ENCODE measurements at places on chromosomes 5 and 9.

DNA sequence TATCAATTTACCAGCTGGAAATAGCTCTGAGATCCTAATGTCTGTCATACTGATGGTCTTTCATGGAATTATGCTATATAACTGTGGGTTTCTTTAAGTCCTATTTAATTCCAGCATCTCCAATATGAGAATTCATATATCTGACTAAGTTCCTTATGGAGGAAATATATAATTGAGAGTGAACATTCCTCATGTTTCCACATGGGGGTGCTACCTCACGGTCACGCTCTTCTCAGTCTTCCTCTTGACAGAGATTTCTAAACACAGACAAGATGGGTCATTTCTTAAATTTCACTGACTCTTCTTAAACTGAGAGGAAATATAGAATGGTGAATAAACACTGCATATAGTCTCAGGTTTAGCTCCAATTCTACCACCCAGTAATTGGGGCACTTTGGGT is 212.1 kb downstream of the SLF1 start:
- DNase-seq = no peak

DNA sequence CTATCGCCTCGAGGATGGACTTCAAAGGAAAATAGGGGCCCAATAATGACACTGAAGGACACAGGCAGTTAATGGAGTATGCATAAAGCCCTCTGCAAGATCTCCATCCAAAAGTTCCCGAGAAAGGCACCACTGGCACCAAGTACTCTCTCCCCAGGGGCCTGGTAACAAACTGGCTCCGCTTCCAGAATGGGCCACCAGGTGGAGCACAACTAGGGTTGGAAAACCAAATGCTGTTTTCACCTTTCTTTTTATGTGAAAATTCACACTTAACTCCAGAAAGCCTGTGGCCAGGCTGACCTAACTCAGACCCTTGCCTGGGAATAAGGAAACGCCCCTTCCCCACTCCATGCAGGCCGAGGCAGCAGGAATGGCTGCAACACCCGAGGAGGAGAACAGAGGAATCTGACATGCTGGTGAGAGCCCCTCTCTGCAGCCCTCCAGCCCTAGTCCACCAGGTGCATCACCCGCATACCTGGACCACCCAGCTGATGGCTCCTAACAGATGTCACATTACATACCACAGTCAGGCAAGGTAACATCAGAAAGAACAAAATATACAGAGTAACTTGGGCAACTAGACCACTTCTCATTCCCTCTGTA is 42.8 kb downstream of the CAMSAP1 start:
- peak; percentile 64 for DNase-seq

GRCh38 chr9:111300140-111300735 is 29.8 kb downstream of the OR2K2 start:
- DNase-seq = no peak

- DNase-seq = no peak
These were observed 22.2 kb upstream of the MVB12B start for GRCh38 chr9:126304207-126304970.

DNA sequence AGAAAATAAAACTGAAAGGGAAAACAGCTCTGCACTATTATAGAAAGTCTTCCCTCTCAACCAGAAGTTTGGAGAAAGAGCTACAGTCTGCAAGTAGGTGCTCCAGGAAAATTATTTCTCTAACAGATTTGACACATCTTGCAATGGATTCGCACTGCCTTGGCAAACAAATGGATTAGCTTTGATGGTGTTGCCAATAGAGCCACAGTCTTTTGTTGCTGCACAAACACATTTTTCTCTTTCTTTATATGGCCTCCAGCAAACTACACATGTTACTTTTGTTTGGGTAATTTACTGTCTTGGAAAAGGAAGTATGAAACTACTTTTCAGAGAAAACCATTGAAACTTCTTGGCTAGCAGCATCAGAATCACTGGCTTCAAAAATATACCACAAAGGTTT is 523.1 kb downstream of the EFNA5 start:
- no peak for DNase-seq

DNA sequence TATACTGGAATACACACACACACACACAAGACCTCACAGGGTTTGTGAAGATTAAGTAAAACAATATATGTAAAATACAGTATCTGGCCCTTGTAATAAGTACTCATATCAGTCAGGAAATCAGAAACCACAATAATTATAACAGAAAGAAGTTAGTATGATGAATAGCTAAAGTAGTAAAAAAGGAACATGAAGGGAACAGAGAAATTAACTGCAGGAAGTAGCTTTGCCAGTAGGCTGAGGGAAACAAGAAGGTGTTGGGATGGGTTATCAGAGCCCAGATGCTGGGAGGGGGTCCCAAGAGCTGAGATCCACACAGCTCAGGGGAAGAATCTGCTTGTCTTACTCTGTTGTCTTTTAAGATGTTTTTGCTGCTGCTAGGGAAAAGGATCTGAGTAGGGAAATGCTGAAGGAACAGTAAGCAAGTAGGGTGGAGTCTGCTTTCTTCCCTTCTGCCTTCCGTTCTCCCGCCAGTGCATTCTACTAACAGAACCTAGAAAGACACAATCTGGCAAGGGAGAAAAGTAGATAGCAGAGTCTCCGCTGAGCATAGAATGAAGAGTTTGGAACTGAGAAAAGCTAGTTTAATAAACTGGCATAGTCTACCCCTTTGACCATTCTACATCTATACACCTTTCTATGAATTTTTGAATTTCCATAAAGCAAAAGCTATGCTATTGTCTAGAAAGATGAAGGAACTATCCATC is 55.3 kb upstream of the ALDH1A1 start:
- no peak for DNase-seq

GRCh38 chr5:72291601-72292000 is 28.4 kb downstream of the MRPS27 start:
- no peak for DNase-seq

DNA sequence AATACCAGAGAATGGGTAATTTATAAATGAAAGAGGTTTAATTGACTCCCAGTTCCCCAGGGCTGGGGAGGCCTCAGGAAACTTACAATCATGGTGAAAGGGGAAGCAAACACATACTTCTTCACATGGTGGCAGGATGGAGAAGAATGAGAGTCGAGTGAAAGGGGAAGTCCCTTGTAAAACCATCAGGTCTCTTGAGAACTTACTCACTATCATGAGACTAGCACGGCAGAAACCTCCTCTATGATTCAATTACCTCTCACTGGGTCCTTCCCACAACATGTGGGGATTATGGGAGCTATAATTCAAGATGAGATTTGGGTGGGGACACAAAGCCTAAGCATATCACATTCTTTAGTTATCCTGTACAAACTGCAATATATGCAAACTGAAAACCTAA is 609.4 kb downstream of the MTRR start:
- DNase-seq = no peak

GRCh38 chr9:111979561-111979960 is 82.9 kb downstream of the UGCG start:
- DNase-seq = no peak

DNA sequence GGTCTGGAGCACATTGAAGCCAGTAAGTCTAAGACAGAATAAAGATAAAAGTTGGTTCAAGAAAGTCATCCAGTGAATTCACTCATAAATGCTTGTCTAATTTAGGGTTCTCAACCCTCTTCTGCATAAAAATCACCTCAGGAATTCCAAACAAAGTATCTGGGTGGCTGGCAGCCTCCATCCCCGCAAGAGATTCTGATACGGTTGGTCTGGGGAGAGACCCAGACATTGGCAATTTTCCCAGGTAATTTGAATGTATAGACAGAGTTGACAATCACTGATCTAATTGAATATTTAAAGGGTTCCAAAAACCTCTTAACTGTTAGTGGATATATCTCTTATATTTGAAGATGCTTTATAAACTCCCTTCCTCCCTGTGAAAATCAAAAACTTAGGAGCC is 14.9 kb downstream of the ADAMTSL1 start:
- DNase-seq = no peak

GRCh38 chr5:150486402-150487198 is 21.3 kb upstream of the NDST1 start:
- peak; percentile 14 for DNase-seq

- no peak for DNase-seq
These were observed 61.8 kb downstream of the PRKACG start for GRCh38 chr9:68951879-68952659.

DNA sequence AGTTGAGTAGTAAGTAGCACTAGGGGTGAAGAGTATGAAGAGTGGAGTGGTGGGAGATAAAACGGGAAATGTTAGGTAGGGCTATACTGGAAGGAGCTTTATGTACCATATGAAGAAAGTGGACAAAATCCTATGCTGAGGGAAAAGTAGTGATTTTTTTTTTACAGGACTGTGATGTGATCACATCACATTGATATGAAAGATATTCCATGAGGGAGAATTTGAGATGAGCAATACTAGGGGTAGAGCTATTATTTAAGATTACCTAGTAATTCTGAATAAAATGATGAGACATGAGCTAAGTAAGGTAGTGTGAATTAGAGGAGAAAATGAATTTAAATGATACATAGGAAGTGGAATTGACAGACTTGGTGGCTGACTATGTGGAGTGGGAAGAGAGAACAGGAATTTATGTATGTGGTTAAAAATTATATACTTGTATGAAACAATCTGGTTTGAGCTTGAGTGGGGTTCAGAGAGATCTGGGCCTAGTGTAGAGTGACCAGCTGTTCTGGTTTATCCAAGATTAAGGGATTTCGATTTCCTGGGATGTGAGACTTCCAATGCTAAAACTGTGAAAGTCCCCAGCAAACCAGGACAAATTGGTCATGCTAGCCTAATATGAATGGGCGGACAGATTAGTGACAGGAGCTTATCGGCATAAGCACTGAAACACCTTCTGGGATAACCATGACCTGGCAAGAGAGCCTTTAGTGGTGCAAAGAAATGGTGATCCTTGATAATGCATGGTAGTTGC is 29.3 kb upstream of the STOM start:
- no peak for DNase-seq

DNA sequence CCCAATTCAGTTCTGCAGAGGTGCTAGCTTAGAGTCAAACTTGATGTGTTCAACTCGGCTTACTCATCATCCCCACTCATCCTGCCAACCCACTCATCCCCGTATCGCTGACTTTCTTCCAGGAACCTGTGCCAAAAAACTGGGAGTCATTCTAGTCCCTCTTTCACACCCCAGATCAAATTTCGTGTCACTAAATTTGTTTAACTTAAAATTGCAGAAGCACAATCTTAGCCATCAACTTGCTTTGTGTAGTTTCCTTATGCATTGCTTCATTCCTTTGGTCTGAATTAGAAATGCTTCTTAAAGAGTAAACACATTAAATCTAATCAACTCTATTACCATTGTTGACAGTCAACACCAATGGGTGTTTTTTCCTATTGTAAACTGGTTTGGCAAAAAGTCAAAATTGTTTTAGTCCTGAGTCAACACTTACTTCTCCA is 162.4 kb downstream of the TTC39B start:
- DNase-seq = no peak

GRCh38 chr5:126512451-126512850 is 82.6 kb downstream of the ALDH7A1 start:
- DNase-seq = no peak

DNA sequence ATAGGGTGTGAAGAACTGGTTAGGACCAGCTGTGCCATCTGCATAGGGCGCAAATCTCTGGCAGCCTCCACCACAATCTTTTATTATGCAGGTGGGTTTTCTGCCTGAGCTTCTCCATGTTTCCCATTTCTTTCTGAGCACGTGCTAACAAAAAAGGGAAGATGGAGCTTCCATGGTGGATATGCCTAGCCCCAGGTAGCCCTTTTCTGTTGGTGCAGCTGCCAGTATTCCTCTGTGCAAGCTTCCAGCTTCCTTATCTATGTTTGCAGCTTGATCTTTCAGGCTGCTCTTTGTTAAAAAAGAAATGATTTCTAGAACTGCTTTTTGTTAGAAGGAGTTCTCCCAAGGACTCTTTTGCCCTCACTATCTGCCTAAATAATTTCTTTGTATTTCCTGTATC is 95.0 kb upstream of the EPB41L4A start:
- DNase-seq = no peak

- no peak for DNase-seq
These were observed 16.1 kb downstream of the BASP1 start for GRCh38 chr5:17233488-17233887.

- no peak for DNase-seq
These were observed 14.3 kb downstream of the MOCS2 start for GRCh38 chr5:53095217-53095616.

DNA sequence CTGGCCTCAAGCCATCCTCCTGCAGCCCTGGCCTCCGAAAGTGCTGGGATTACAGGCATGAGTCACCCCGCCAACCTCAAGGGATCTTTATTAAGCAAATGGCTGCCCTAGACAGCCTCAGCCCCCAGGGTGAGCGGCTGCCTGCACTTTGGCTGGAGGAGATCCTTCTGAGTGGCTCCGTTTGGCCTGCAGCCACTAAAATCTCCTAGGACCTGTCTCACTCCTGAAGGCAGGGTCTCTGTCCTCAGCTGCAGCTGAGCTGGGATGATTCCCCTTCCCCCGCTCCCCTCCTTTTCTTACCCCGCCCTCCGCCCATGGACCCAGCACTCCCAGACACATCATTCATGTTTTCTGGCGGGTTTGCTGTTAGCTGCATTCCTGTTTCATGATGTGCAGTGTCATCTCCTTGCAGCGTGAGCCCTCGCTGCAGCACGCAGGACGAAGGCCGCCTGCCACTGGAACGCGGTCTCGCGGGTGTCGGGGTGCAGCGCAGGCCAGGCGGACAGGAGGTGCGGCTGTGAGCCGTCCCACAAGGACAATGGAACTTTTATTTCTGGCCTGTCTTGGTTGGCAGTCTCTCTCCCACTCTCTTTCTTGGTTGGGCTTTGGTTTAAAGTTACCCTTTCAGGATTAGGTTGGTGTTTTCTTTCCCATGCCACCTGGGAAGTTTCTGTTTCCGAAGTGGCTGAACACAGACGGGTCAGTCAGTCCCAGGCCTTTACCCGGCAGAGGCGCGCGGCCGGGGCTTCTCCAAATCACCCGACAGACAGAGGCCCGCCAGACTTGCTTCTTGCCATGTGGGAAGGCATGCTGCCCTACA is 137.1 kb downstream of the FOXD1 start:
- no peak for DNase-seq

GRCh38 chr5:103260951-103261350 is 2.4 kb downstream of the MACIR start:
- DNase-seq = no peak

GRCh38 chr9:128056887-128057723 is 10.0 kb downstream of the NAIF1 start:
- DNase-seq = no peak

DNA sequence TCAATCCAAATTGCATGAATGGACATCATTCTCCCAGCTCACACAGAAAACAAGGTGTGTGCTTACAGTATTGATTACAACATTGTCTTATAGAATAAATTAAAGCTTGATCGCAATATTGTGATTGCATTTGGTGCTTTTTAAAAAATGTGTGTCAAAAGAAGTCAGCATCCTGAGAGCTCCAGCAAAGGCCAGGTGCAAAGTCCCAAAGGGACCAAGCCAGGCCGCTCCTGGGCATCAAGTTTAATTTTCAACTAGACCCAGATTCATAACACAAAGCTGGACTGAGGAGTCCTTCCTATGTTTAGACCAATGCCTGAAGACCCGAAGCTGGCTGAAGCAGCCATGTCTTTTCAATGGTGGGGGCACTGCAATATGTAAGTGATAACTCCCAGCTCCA is 295.6 kb downstream of the IRX2 start:
- no peak for DNase-seq

All from T-helper 1 cell (primary cell).